Activated T-helper 1 cell treated with anti-CD3 and anti-CD28 coated beads, Interleukin-2, amount 50 U/mL, for 16 hours (primary cell): ENCODE measurements at places on chromosomes 6 and 20.

DNA sequence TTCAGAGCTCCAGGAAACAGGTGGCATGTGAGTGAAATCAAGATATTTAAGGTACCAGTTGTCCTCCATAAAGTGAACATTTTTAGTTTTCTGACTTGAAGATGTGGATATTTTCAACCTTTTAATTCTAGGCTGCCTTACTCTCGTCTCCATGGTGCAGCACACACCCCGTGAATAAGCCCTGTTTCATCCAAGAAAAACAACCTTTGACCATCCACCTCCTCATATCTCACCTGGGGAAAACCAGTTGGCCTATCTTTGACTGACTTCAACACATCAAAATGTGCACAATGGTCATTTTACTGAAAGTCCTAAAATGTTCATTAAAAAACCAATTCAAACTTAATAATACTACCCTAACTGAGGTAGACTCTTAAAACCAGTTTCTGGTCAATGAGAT lies 73.8 kb upstream of the CD2AP start:
- DNase-seq, result no peak

DNA sequence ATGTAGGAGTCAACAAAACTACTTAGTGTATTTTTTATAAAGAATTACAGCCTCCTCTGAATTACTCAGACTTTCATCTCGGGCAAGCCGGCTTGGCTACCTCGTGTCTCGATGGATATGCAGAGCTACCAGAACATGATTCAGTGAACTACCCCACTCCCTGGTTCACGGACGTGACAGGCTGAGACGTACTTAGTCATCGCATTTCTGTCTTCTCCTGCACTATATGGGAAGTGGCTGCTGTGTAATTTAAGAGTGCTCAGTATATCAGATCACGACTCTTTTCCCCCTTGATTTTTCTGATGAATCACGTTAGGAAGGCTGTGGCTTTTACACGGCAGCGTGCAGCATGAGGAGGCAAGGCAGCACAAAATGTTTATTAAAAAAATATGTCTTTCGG lies 302.7 kb upstream of the ZFP64 start:
- DNase-seq, result no peak

DNA sequence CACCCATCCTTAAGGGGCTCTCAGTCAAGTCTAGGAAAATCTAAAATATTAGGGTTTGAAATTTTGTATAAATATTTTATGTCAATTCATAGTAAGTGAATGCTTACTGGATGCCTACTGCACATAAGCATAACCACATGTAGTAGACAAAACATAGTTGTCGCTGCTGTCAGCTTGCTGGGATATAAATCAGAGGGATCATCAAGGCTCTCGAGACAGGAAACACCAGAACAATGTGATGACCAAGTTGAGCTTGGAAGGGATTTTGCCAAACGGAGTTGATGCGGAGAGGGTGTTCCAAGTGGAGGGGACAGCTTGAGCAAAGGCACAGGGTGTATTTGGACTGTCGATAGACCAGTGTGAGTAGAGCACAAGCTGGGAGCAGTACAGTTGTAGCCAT lies 105.8 kb upstream of the SUPT3H start:
- no peak for DNase-seq

DNA sequence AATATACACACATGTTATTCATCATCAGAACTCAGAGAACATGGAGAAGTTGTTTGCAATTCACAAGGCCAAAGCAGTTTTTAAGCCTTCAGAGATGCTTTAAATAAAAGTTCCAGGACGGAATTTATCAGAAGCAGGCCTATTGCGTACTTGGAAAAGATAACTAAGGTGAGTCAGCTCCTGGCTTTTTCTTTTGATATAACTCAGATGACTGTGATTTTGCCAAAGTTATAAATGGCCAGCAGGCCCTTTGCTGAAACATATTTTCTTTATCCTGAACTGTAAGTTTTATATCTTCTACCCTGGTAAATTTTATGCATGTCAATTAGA lies 55.0 kb upstream of the PLCB1 start:
- DNase-seq, result no peak

- DNase-seq, result no peak
These were observed 26.8 kb upstream of the SLC22A7 start for GRCh38 chr6:43271103-43271815.
